Ascending aorta (tissue), 2 donors: ENCODE measurements at places on chromosomes 6 and 20. TPM values are rescaled to one million over a fixed set of nuclear protein-coding genes. Genes with fewer than 3 reads are reported as not detected.
A peak's percentile ranks its signal among the peaks of the same experiment; 100 is the strongest.

DNA sequence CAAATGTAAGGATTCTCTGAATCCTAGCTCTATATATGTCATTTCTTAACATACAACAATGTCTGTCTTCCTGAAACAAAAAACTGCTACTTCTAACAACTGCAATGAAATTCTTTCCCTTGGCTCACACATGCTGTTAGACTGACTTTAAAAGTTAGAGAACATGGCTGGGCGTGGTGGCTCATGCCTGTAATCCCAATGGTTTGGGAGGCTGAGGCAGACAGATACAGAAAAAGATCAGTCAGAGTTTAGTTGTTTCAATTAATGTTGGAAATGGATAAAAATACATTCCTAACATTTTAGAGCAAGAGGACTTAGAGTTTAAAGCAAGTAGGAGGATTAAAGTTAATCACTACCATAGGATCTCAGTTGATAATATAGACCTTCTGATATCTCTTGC, 28.7 kb upstream of the KIAA1586 start:
- no peak overlapping the region for H3K4me3 ChIP-seq
- no peak overlapping the region for H3K27ac ChIP-seq
- no peak for DNase-seq
- no peaks in the 10 kb centered on the region for H3K27me3 ChIP-seq
- no peaks in the 10 kb centered on the region for H3K4me1 ChIP-seq

- no peaks in the 10 kb centered on the region for H3K36me3 ChIP-seq
- peak overlapping the region; percentile 67 for H3K27ac ChIP-seq
- DNase-seq = no peak
- H3K4me3 ChIP-seq = no peak overlapping the region
- H3K27me3 ChIP-seq = no peaks in the 10 kb centered on the region
These were observed 275.7 kb downstream of the PAX1 start for GRCh38 chr20:21981179-21981578.

Gene SPEF1
- not detected for total RNA-seq

DNA sequence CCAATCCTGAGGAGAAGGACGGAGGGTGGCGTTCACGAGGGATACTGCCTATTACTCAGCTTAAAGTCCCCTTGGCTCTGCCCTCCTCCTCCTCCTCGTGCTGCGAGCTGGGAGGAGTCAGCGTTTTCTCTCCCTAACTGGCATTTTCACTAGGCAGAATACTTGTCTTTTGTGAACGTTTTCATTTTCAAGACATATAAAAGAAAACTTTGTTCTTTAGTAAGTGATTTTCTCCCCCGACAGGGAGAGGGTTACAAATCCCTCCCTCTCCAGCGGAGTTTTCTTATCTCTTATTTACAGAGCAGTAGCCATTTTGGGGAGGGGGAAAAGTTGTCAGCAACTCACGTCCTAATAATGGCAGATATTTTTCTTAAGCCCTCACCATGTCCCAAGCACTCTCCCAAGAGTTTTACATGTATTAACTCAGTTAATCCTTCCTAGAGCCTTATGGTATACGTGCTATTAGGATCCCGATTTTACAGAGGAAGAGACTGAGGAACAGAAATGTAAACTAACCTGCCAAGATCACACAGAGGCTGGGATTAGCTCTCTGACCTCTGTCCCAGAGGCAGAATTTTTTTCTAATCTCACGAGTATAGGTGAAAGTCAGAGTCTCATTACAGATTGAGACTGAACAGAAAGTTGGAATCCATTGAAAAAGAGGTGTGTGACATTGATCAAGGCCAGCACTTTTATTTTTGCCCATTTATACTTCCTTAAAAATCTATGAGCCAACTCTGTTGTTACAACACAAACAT, 30.0 kb upstream of the ZNF217 start:
- H3K27me3 ChIP-seq = no peaks in the 10 kb centered on the region
- DNase-seq = peak; percentile 27
- peak overlapping the region; percentile 53 for H3K4me3 ChIP-seq
- H3K27ac ChIP-seq = peak overlapping the region; percentile 94
- no peaks in the 10 kb centered on the region for H3K36me3 ChIP-seq

DNA sequence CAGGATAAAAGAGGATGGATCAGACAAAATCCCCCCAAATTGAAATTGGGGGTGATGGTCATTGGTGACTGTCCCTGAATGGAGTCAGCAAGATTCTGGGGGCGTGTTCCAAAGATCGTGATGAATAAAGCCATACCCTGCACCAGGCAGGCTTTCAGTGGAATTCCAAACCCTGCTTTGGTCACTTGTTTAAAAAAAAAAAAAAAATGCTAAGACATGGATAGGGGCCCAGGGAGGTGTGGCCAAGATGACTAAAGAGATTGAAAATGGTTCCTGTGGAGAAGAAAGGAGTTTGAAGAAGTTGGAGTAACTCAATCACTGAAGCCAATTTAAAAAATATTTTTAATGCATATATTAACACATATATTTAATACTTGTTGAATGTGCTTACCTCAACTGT, 161.4 kb upstream of the KCNG1 start:
- H3K27me3 ChIP-seq = no peaks in the 10 kb centered on the region
- no peak overlapping the region for H3K4me3 ChIP-seq
- no peaks in the 10 kb centered on the region for H3K36me3 ChIP-seq
- H3K27ac ChIP-seq = no peak overlapping the region

DNA sequence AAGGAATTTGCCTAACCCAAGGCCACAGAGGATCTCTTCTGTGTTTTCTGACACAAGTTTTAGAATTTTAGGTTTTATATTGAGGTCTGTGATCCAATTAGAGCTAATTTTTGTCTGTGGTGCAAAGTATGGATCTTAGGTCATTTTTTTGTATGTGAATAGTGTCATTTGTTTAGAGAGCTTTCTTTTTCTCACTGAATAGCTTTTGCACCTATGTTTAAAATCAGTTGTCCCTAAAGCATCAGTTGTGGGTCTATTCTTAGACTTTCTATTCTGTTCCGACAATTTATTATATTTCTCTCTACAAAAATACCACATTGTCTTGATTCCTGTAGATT, 341 bp upstream of the MCM9 start:
- H3K4me3 ChIP-seq = peak overlapping the region; percentile 97
- peaks cover 3% of the 10 kb centered on the region for H3K4me1 ChIP-seq
- H3K27me3 ChIP-seq = no peaks in the 10 kb centered on the region
- no peak for DNase-seq
- H3K27ac ChIP-seq = peak overlapping the region; percentile 88

DNA sequence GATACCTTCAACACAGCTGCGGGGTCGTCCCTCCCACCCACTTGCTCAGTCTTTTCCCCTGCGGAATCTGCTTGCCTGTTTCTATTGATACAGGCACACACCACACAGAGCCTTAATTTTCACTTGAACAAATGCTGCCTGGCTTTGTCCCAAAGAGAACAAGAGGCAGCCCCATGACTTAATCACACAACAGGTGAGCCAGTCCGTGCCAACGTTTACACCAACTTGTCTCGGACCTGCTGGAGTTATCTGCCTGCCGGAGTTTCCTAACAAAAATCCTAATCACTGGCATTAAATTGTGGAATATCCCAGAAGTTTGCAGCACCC, 186.8 kb upstream of the RREB1 start:
- H3K4me3 ChIP-seq = no peak overlapping the region
- no peaks in the 10 kb centered on the region for H3K4me1 ChIP-seq
- H3K27ac ChIP-seq = no peak overlapping the region
- DNase-seq = no peak
- H3K27me3 ChIP-seq = no peaks in the 10 kb centered on the region

DNA sequence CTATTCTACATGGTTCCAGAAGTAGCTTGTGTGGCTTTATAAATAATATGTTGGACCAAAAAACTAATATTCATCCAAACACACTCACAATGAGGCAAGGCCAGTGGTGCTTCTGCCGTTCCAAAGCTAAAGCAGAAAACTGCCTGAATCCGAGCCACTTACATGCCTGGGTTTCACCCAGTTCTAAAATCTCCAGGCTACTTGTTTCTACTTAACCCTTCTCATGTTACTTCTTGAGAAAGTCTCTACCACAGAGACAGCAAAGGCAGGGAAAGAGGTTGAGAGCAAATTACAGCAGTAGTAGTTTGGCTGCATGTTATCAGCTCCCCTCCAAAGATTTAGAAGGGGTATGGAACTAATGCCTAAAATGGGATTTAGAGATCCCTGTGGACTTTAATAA, 62.0 kb downstream of the FAXC start:
- no peak for DNase-seq
- no peaks in the 10 kb centered on the region for H3K4me1 ChIP-seq
- no peak overlapping the region for H3K4me3 ChIP-seq
- H3K27me3 ChIP-seq = no peaks in the 10 kb centered on the region
- H3K27ac ChIP-seq = no peak overlapping the region
- H3K36me3 ChIP-seq = peaks cover 6% of the 10 kb centered on the region

- peak; percentile 73 for DNase-seq
- H3K27ac ChIP-seq = no peak overlapping the region
- H3K27me3 ChIP-seq = no peaks in the 10 kb centered on the region
- no peaks in the 10 kb centered on the region for H3K36me3 ChIP-seq
- H3K4me3 ChIP-seq = no peak overlapping the region
- no peaks in the 10 kb centered on the region for H3K4me1 ChIP-seq
These were observed 218.5 kb downstream of the LY86 start for GRCh38 chr6:6806844-6807518.

- H3K27me3 ChIP-seq = no peaks in the 10 kb centered on the region
- no peak for DNase-seq
- no peak overlapping the region for H3K4me3 ChIP-seq
- no peak overlapping the region for H3K27ac ChIP-seq
- no peaks in the 10 kb centered on the region for H3K36me3 ChIP-seq
- no peaks in the 10 kb centered on the region for H3K4me1 ChIP-seq
These were observed 83.0 kb upstream of the MAP3K7 start for GRCh38 chr6:90669846-90670245.

GRCh38 chr6:42471714-42472113, 20.0 kb upstream of the TRERF1 start:
- H3K4me1 ChIP-seq = no peaks in the 10 kb centered on the region
- H3K4me3 ChIP-seq = no peak overlapping the region
- H3K27ac ChIP-seq = no peak overlapping the region
- H3K27me3 ChIP-seq = no peaks in the 10 kb centered on the region
- H3K36me3 ChIP-seq = no peaks in the 10 kb centered on the region

DNA sequence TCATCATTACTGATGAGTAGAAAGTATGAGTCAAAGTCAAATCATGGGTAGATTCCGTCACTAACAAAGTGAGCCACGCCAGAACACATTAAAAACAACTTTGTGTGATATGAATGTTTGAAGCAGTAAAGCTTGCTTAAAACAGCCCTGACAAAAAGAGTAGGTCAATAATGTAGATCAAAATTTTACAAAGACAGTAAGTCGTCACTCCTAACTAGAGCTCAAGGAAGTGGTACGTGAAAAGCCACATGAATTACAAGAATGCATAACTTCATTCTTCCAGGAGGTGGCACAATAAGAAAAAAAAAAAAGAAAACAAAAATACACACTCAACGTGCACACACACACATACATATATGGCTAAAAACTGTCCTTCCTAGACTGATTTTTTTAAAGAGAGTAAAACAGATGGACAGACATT, 69.9 kb downstream of the HACE1 start:
- no peak overlapping the region for H3K4me3 ChIP-seq
- DNase-seq = no peak
- no peaks in the 10 kb centered on the region for H3K36me3 ChIP-seq
- H3K27ac ChIP-seq = no peak overlapping the region

DNA sequence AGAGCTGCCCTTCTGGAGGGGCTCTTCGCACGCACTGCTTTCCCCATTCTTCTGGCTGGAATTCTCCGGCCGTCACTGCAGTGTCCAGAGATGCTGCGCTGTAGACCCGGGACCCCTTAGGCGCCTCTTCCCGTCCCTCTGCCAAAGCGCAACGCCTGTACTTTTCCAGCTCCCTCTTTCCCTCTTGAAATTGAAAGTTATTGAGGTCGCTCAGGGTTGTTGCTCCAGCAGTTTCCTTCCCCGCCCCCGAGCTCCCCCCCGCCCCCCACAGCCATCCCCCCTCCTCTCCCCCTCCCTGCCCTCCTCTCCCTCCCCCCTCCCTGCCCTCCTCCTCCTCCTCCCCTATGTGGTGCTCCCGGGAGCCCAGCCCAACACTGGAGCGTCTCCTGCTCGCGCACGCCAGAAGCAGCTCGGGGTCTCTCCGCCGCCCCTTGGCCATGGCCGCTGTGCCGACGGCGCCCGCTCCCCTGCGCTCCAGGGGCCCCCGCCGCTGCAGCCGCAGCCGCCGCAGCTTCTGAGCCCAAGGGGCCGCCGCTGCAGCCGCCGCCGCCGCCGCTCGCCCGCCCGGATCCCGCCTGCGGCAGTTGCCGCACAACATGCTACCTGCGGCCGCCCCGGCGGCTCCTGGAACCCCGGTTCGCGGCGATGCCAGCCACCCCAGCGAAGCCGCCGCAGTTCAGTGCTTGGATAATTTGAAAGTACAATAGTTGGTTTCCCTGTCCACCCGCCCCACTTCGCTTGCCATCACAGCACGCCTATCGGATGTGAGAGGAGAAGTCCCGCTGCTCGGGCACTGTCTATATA, at the start of gene RSPO3:
RSPO3 (plus strand) TSS at position 374 of the 804 bp plus-strand sequence. CDS start 522 bp downstream, outside the sequence.
- H3K36me3 ChIP-seq = no peaks in the 10 kb centered on the region
- no peak within 1 kb of the TSS for H3K27ac ChIP-seq
- H3K4me3 ChIP-seq = peak within 1 kb of the TSS; percentile 53
- H3K27me3 ChIP-seq = peaks cover 4% of the 10 kb centered on the region

Gene MRPS10
- total RNA-seq = 5.4 TPM

DNA sequence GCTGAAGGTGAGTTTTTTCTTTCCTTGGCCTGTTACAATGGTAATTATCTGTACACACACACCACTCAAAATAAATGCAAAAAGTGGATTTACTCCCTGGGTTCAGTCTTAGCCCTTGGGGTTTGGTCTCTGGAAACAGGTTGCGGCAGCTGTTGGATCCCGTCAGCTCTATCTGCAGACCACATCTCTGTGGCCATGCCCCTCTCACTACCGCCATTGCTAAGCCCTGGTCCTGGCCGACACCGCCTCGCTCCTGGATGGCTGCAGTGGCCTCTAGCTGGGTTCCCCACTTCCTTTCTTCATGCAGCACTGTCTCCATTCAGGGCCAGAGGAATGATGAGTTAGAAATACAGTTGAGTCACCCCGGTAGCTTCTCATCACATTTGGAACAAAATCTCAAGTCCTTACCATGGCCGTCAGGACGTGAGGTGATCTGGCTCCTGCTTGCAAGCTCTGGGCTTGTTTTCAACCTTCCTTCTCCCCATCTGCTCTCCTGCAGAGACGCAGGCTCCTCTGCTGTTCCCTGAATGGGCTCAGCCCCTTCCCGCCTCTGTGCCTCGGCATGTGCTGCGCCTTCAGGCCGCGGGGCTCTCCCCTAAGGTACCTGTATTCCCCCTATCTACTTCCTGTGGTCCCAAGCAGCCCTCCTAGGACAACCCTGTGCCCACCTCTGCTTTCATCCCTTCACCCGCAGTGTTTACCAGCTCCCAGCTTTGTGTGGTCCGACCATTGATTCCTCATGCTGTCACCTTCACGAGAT, 38.0 kb downstream of the EFCAB8 start:
- no peak overlapping the region for H3K4me3 ChIP-seq
- DNase-seq = no peak
- no peaks in the 10 kb centered on the region for H3K27me3 ChIP-seq
- no peaks in the 10 kb centered on the region for H3K4me1 ChIP-seq
- H3K27ac ChIP-seq = no peak overlapping the region

Gene ID4
- 103 TPM for total RNA-seq

Gene BPIFA1
- total RNA-seq = not detected
